ENCODE measurements at places on chromosomes 6 and 20. TPM values are rescaled to one million over a fixed set of nuclear protein-coding genes. Genes with fewer than 3 reads are reported as not detected.
A peak's percentile ranks its signal among the peaks of the same experiment; 100 is the strongest.

GRCh38 chr6:33344701-33345697, 27.5 kb upstream of the ZBTB22 start:
- peak; percentile 73 for DNase-seq

- no peak for DNase-seq
Observed at GRCh38 chr6:79671600-79672266, 40.6 kb downstream of the SH3BGRL2 start.

DNA sequence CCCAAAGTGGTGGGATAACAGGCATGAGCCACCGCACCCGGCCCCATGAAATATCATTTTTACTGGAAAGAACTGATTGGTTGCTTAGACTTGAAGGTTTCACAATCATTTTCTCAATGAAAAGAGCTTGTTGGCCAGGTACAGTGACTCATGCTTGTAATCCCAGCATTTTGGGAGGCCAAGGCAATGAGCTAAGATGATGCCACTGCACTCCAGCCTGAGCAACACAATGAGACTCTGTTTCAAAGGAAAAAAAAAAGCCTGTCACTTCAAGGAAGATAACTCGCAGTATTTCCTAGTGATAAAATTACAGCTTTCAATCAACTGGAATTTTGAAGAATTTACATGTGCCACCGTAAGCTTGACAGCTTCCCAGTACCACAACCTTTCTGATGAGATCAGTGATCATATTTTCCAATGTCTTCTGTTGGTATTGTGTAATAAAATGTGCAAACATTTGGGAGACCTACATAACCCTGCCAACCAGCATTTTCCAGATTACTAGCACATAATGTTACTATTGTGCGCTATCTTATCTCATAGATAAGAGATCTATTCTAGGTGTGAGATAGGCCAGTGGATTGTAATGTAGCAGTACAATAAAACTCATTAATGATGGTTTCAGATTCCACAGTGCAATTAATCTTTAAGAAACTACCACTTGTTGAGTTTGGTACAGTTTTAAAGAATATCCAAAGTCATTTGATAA, 7.2 kb downstream of the PNLDC1 start:
- no peak for DNase-seq

DNA sequence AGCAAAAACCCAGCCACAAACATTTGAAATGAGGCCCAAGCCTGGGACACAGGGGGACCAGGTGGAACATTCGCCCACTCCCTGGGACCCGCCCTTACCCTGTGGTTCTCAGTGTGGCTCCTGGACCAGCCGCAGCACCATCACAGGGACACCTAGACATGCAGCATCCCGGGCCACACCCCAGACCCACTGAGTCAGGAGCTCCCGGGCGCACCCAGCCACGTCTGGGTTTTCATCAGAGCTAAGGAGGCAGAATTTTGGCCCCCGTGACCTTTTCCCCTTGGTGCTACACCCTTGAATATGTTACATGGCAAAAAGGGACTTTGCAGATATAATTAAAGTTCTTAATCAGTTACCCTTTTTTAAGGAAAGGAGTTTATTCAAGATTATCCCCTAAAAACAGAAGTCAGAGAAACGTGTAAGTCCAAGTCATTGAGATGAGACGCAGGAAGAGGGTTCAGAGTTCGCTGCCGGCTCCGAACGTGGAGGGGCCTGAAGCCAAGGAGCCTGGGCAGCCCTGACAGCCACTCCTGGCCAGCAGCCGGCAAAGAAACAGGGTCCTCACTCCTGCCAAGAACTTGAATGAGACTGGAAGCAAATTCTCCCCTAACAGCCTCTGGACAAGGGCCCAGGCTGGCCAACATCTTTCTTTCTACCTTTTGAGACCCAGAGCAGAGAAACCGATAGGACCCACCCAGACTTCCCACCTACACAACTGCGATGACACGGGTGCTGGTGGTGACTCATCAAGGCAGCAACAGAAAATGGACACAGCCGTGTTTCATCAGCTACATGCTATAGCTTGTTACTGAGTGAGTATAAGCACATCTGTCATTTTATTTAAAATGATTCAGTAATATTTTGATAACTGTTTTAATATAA, 25.3 kb downstream of the BFSP1 start:
- DNase-seq = peak; percentile 33

DNA sequence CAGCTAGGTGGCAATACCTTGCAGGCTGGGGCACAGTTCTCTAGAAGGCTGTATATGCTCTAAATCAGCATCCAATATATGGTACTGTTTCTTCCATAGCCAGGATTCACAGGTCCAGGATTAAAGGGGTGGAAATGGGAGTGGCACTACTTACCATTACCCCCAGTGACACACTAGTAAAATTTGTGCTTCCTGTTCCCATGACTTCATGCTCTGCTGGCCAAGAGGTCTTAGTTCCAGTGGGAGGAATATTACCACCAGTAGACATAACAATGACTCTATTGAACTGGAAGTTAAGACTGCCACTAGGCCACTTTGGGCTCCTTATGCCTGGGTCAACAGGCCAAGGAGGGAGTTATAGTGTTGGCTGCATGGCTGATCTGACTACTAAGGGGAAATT, 174.3 kb upstream of the TNFAIP3 start:
- DNase-seq = no peak

GRCh38 chr6:41228616-41229015, 467 bp downstream of the TREML4 start:
- no peak for DNase-seq

DNA sequence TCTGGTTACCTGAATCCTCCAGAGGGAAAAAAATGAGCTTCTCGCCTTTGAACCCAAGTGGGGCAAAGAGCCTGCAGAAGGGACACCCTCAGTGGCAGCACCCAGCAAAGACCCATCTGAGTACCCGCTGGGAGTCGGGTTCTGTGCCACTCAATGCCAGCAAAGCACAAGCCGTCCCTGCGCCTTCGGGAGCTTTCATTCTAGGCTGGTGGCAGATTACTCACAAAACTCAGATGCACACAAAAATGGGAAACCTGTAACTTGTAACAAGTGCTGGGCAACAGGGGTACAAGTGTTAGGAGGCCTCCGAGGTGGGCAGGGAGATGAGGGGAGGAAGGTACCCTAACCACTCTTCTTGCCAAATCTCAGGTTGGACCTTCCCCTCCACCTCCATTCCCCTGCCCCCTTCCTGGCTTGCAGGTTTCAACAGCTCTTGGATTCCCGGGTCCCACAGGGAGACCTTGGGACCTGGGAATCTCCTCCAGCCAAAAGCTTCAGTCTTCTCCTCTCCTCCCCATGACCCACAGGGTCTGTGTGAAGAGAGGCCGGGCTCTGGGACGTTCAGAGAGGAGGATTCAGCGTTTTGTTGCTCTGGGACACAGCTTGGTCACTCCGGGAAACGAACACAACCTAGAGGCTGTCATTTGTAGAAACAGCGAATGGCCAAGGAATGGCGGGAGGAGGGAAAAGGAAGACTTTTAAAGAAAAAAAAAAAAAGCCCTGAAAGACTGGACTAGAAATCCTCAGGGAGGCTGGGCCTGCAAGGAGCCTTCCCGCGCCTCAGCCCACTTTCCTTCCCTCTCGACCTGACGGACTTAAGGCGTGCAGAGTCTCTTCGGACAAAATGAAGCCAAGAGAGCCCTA, 1.2 kb upstream of the PARD6B start:
- DNase-seq = peak; percentile 51

GRCh38 chr6:112156668-112157067, 69.3 kb downstream of the FAM229B start:
- no peak for DNase-seq

DNA sequence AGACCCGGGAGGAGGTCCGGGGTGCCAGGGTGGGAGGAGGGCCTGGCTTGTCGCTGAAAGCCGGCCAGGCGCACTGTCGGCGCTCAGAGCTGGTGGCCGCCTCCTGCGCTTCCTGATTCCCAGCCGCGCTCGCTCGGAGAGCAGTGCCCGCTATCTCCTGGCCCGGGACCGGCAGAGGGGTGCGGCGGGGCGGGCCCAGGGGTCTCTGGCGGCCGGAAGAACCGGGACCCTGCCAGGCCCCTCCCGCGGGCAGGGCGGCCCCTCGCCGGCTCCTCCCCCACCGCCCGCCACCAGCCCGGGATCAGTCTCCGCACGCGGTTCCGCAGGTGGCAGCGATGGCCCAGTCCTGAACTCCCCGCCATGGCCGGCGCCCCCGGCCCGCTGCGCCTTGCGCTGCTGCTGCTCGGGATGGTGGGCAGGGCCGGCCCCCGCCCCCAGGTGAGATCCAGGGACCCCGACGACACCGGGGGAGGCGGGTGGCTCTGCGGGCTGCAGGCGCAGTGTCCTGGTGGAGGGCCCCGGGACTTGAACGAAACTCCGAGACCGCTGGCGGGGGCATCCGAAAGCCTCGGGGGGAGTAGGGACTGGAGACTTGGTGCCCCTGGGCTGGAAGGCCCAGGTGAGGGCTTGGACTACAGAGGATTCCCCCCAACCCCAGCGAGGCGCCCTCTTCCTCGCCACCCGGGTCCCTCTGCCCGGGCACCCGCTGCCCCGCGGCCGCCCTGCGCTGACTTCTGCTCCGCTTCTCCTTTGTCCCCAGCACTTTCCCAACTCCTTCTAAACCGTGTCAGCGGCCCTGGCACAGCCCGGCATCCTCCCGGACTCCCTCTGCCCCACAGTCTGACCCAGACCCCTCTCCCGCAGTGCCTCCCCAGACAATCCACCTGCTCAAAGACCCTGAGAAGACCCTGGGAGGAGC, at the start of gene GLP1R:
GLP1R (plus strand) TSS at position 301 of the 919 bp plus-strand sequence; CDS start at position 361, 60 bp downstream.
- no peak for DNase-seq

DNA sequence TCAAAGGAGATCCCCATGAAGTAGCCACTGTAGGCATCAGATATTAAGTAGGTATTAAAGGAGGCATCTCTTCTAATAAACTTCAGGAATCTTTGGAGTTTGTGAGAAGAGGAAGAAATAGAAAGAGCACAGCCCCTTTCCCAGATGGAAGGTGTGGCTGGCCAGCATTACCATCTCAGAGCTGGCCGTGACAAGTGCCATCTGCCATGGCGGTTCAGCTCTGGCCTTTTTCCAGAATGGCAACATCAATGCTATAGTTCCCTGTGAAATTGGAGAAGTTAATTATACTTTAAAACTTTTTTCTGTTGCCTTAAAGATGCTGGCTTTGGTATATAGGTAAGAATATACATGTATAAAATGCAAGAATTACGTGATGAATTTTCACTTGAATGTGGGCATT, 51.9 kb upstream of the MCUR1 start:
- DNase-seq = no peak

DNA sequence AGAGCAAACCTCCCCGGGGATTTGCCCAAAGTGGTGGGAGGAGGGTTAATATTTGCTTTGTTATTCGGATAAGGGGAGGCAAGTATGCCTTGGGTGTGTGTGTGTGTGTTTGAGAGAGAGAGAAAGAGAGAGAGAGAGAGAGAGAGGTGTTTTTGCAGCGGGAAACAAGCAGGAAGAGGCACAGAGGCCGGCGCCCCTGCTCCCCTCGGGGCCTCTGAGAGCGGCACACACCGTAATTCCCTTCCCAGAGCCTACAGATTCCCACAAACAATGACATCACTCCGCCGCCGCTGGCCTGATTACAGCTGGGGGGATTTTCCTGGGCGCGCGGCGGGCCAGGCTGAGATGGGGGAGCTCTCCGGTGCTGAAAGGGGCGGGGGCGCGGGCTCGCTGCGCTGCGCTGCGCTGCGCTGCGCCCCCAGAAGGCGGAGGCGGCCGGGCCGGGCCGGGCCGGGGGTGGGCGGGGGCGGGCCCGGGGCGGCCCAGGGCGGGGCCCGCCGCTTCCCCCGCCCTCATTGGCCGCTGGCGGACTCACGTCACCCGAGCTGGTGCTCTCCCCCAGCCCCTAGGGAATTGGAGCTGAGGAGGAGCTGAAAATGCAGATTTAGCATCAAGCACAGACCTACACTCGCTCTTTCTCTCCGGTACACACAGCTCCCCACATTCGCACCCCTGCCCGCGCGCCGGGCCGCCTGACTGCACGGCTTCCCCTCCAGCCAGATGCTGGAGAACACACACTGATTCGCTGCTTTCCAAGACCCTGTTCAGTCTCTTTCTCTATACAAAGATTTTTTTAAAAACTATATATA, at the start of gene PCSK2:
PCSK2 (plus strand) TSS at position 631 of the 809 bp plus-strand sequence. CDS start 266 bp downstream, outside the sequence.
- DNase-seq = no peak

DNA sequence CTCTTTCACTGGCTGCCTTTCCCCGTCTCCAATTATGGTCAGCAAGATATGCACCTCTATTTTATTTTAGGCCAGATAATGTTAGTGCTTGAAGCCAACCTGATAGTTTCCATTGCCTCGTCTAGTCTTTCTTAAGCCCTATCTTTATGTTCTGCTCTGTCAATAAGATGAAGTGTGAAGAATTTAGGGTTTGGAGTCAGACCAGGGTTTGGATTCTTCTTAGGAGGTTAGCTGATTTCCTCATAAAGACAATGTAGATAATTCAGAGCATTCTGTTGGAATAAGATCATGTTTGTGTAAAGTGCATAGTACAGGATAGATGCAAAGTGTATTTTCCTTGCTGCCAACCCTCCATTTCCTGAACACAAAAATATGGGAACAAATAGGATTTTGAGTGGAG, 43.8 kb downstream of the PKIB start:
- DNase-seq = no peak

DNA sequence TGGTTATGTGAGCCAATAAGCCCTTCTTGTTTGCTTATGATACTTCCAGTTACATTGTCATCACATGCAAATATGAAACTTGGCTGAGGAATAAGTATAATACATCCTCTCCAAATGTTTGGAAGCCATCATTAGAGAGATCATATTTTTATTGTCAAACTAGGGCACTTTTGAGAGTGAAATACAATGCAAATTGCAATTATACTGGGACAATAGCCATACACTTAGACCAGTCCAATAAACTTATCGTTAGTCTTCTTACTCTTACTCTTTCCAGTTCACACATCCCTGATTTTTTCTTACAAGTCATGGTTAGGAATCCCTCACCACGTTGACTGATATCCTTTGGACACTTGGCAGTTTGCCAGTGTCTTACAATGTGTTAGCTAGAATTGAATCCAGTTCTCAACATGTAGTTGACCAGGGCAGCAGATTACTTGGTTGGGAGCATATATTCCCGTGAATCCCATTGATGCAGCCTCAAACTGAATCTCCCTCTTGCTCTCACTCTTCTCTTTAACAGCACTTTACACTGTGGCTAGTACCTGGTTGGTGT, 519.7 kb upstream of the ID4 start:
- DNase-seq = no peak

GRCh38 chr6:144007478-144008119, 460 bp downstream of the PLAGL1 start:
- no peak for DNase-seq

The CASS4 gene
- total RNA-seq = 0.38 TPM

The CDSN gene
- not detected for total RNA-seq

The MTFR2 gene
- 6.2 TPM for total RNA-seq

The ZNF334 gene
- 1.3 TPM for total RNA-seq
